ENCODE measurements at places on chromosomes 7 and 10.

DNA sequence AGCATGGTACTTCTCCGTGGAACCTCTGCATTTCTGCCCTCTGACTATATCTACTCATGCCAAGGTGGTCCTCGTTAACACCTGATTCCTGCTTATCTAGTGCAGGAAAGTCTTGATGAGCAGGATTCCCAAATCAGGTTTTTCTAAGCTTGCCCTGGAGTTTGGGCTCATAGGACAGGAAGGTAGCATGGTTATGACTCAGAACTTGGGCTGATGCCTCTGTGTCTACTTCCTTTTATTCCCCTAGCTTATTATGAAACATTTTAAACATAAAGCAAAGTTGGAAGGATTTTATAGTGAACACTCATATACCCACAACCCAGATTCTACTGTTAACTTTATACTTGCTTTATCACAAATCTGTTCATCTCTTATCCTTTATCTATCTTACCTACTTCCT lies 5.6 kb downstream of the SUFU start:
- no peak for DNase-seq

- DNase-seq = no peak
Observed at GRCh38 chr7:138907201-138907847, 73.9 kb downstream of the KIAA1549 start.

DNA sequence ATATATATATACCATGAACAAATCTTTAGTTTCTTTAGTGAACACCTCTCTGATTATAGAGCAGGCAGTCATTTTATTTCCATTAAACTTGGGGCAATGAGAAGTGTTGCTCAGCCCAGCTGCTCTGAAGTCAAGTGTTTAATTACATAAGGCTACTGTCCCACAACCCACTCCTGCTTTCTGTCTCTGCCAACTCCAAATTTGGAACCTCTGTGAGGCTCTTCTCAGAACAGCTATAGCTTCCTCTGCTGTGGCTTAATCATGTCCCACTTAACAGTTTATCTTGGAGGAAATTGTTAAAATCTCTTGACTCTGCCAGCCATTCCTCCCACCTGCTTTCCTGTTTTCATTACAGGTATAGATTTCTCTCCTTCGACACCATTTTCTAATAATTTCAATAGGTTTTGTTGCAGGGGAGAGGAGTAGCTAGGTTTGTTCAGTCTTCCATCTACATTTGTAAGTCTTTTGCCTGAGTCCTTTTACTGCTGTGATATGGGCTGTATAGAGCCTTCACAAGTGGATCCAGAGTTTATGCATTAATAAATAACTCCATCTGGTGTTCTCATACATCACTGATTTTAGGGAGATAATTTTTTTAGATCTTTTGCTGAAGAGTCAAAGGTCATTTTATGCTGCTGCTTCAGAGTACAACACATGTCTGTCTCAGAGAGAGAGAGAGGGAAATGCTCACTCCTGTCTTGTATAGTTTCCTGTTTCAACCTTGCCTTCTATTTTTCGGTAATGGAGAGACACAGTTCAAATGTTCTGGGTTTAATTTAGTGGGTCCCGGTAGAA lies 170.4 kb downstream of the WNT2 start:
- DNase-seq = no peak

- no peak for DNase-seq
Observed at GRCh38 chr10:70782086-70782745, 3.0 kb downstream of the TBATA start.

- DNase-seq = no peak
Observed at GRCh38 chr10:98374217-98374985, 40.6 kb downstream of the PYROXD2 start.

DNA sequence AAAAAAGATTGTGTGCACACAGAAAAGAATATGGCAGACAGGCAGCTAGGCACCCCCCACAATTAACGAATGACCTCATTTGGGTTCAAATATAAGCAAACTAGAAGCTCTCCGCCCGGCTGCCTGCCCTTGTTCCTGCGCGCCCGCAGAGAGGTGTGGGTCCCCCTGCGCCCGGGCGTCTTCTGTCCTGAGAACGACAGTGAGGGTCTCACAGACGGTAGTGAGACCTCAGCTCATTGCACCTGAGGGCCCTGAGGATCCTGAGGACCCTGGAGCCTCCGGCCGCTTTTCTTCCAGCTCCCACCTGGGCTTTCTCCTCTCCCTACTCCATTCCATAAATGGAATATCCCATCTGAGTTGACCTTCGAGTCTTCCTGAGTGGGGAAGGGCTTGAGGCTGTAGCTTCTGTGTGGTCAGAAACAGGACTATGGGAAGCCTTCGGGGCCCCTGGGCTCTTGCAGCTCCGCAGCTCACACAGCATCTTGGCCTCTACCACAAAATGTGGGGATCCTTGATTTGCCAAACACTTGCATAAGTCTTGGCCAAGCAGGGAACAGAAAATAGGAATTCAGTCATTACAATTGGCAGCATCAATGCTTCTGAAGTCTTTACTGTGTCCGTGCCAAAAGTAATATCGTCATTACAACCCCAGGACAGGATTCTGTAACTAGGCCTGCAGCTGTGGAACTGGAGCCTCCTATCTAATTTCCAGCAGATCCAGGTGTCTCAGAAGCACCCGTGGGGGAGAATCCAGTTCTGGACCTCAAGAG lies 43.8 kb downstream of the JAKMIP3 start:
- no peak for DNase-seq

DNA sequence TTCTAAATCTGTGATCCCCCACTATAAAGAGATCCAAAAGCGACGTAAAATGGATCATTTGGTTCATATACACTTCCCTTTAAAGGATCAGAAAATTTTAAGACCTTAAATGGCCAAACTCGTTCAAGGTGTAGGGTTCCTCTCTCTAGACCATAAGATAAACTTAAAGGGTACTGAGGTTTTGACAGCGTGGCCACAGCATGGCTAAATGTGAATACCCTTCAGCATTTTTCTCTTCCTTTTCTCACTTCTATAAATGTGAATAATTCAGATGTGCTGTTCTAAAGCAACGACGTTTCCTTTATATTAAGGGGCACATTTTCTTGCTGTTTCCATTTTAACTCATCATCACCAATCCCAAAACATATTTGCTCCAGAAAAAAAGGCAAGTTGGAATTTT lies 5.2 kb downstream of the ZCWPW1 start:
- no peak for DNase-seq

DNA sequence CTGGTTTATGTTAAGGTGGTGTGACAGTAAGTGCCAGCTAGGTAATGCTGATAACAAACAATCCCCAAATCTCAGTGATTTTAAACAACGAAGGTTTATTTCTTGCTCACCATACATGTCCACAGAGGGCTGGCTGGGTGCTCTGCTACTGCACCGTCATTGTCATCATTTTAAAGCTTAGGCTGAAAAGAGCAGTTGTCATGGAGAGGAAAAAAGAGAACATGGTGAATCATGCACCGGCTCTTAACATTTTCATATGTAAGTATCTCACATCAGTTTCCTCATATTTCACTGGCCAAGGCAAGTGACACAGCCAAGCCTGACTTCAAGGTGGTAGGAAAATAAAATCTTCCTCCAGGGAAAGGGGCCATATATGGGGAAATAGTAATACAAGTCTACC lies 746.9 kb downstream of the SORCS3 start:
- no peak for DNase-seq

- no peak for DNase-seq
Observed at GRCh38 chr7:132696332-132696731, 120.1 kb upstream of the PLXNA4 start.

- no peak for DNase-seq
Observed at GRCh38 chr7:49127359-49127913, 203.1 kb downstream of the CDC14C start.

- DNase-seq = no peak
Observed at GRCh38 chr7:74403521-74404387, 50.0 kb upstream of the GTF2IRD1 start.

All from cerebellar cortex (tissue), 1 donor.